ENCODE measurements at places on chromosomes 1 and 21.

- DNase-seq: no peak
Observed at GRCh38 chr21:46317710-46318463, 5.8 kb downstream of the C21orf58 start.

- DNase-seq: no peak
Observed at GRCh38 chr1:14298806-14299205, 299.7 kb upstream of the KAZN start.

DNA sequence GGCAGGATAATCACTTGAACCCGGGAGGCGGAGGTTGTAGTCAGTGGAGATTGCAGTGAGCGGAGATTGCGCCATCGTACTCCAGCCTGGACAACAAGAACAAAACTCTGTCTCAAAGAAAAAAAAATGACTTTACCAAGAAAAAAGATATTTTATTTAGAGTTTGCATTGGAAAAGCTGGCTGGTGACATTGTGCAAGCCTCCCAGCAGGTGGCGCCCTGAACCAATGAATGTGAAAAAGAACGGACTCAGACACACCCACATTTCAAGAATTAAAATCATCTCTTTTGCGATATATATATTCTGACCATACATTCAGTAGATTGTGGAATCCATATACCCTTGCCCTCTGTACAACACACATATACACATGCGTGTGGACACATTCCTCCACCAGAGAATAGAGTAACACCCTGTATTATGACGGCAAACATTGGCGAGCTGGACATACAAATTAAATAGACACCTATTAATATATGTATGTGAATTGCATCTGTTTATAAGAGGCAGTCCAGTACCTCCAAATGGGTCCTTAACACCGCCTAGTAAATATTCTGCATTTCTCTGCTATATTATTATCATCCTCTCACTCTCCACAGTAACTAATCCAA lies 39.0 kb upstream of the CADM3 start:
- DNase-seq: peak; percentile 24

GRCh38 chr1:161145832-161146231 lies 7.9 kb upstream of the UFC1 start:
- DNase-seq: no peak

DNA sequence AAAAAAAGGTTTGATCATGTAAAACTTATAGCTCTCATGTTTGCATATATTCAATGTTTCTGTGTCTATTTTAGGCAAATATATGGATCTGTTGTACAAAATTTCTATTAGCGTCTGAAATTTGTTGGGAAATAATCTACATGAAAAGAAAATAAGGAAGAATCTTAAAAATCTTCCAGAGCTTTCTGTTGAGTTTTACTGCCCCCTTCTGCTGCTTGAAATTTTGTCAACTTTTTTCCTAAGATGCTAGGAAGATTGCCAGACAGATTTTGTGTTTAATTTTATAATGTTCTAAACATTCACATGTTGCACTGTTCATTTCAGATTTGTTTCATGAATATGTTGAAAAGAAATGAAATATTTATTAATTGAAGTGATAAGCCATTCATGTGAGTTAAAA lies 2.5 kb upstream of the PTGS2 start:
- DNase-seq: no peak

GRCh38 chr1:9294910-9295636 lies 2.4 kb downstream of the SPSB1 start:
- no peak for DNase-seq

- DNase-seq: no peak
Observed at GRCh38 chr1:203713125-203713524, 51.9 kb upstream of the LAX1 start.

DNA sequence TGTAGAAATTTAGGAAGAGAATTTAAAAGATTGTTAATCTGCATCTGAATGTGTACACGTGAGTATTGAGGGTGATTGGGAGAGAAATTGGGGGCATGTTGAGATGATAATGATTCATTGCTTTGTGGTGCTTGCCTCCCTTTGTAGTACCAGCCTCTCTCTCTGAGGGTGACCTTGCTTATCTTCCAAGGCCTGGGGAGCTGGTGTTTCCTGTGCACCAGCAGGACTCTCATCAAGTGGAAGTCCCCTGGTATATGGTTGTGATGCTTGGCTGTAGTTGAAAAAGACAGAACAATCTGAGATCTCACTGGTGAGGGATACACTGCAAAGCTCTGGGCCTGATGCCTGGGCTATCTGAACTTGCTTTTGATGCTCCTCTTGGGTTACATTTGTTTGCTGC lies 4.0 kb downstream of the TCHHL1 start:
- DNase-seq: no peak

DNA sequence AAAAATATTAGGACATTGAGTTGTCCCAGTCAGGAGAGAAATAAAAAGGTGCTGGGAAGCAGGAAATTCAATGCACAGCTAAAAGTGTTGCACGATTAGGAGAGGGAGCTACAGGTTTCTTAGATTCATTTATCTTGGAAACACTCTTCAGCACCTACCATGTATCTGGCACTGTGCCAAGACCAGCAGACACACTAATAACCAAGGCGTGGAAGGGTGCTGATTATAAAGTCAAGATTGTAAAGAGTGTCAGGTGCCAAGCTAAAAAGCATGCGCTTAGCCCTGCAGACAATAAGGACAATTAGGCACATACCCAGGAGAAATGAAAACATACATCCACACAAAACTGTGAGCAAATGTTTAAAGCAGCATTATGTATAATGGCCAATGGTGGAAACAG lies 129.9 kb downstream of the DSCAM start:
- no peak for DNase-seq

DNA sequence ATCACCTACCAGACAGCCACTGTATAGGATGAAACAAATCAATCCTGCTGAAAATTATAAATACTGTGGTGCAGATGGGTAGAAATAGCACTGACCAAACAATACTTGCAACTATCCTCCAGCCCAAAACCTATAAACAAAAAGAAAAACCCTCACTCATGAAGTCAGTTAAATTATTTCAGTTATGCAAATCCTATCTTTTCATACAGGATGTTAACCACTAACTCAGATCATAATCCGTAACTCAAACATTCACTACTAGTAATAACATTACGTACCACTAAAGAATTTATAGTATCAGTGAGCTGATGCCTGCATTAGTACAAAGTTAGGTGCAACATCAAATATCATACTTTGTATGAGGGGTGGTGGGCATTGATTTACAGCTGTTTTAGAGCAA lies 2.6 kb downstream of the NDC1 start:
- no peak for DNase-seq

GRCh38 chr1:44030605-44031251 lies 534 bp downstream of the SLC6A9 start:
- DNase-seq: peak; percentile 31

DNA sequence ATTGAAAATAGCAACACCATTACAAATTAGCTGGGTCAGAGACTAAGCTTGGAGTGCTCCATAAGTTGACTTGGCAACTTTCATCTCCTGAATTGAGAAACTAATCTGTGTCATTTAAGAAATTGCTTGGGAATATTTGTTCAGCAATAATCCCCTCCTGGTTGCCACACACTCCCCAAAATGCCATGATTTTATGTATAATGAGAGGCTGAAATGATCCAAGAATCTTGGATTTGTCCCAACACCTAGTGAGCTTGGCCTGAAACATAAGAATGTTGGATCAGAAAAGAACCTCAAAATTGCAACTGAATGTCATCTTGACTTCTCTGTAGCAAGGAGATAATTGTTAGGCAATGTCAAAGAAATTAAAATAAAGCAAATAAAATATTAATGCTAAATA lies 805.9 kb upstream of the ADAMTS5 start:
- DNase-seq: no peak

- DNase-seq: no peak
Observed at GRCh38 chr1:157600236-157600635, 2.4 kb upstream of the FCRL4 start.

DNA sequence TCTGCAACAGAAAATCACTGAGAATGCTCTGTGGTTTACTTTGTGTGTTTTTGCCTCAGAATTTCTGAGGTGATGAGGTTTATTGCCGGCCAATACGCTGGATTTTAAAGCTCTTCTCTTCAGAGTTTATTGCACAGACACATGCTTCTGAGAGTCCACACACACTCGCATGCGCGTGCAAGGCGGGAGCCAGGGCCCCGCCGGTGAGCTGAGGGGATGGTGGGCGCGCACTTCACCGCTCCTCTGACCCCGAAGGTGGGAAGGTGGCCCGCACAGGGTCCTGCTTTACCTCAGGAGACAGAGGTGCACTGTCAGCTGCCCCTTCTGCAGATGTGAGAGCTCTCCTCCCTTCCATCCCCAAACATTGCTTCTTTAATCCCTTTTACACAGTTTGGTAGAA lies 158.4 kb upstream of the MAGI3 start:
- DNase-seq: no peak

GRCh38 chr1:29970747-29971325 lies 734.5 kb downstream of the PTPRU start:
- DNase-seq: no peak

- no peak for DNase-seq
Observed at GRCh38 chr1:74478979-74479378, 33.4 kb downstream of the LRRC53 start.

DNA sequence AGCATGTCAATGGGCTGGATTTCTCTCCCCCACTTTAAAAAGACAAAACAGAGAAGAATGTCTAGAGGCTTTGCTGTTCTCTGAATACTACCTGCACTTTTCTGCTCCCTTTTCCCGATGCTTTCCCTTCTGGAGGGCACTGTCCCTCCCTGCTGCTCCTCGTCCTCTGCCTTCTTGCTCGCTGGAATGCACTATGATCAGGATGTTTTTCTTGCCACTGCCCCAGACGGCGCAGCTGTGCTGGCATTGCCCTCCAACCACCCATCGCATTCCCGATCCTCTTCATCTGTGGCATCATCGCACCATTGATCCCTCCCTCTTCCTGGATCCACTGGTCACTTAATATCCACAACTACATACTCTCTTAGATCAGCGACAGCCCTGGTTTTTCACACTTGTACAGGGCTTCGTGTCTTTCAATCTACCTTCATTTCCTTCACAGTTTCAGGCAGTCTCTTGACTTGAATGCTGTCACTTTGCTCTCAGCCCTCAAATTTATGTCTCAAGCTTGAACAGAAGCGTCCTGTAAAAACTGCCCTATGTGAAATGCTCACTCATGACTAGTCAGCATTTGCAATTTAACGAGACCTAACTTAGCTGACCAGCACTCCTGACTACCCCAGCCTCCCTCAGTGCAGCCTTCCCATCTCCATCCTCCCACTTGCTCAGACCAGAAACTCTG lies 3.5 kb upstream of the OR11L1 start:
- DNase-seq: no peak

- peak; percentile 36 for DNase-seq
Observed at GRCh38 chr1:109277434-109278204, 5.3 kb downstream of the PSRC1 start.

DNA sequence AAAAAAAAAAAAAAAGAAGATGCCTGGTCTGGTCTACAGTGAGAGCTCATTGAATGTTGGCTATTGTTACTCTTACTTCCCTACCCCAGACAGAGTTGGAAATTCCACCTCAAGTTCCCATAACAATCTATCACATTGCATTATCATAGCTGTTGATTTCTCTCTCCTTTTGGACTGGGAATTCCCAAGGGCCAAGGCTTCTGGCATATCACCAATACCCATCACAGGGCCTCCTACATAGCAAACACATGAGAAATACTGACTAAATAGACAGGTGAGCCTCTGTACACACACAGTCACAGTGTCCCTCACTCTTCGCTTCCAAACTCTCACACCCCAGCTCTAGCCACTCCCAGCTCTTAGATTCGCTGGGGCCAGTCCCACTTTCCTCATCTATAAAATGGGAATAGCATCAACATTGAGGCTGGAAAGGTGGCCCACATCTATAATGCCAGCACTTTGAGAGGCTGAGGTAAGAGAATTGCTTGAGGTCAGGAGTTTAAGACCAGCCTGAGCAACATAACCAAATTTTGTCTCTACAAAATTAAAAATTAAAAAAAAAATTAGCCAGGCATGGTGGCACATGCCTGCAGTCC lies 6.4 kb downstream of the PTAFR start:
- no peak for DNase-seq

DNA sequence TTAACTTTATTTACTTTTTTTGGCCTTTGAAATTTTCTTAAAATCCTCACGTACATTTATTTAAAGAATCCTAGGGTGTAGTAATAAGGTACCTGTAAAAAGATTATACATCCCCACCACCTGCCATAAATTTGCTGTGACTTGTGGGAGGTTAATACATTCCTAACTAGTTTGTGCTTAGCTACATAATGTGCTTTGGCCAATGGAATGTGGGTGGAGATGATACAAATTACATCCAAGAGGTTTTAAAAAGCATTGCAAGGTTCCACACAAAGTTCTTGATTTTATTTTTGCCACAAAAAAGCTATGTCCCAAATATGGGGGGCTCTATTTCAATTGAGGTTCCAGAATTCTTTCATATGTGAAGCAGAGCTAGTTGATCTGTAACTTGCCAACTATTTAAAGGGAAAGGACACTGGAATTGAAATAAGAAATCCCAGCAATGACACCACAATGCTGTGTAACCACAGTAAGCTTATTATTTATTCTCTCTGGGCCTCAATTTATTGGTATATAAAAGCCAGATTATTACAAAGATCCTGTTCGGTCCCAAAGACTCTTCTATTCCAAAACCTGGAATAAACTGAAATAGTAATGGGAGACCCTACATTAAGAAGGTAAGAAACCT lies 15.7 kb downstream of the ASPM start:
- DNase-seq: no peak

GRCh38 chr1:20493839-20494608 lies 8.0 kb upstream of the CAMK2N1 start:
- peak; percentile 60 for DNase-seq

- no peak for DNase-seq
Observed at GRCh38 chr1:114040273-114041015, 61.2 kb downstream of the OLFML3 start.

GRCh38 chr1:49051647-49052046 lies 275.0 kb upstream of the BEND5 start:
- DNase-seq: no peak

- no peak for DNase-seq
Observed at GRCh38 chr1:222241410-222241809, 306.5 kb downstream of the HHIPL2 start.

GRCh38 chr1:96756789-96757188 lies 35.2 kb downstream of the PTBP2 start:
- no peak for DNase-seq

DNA sequence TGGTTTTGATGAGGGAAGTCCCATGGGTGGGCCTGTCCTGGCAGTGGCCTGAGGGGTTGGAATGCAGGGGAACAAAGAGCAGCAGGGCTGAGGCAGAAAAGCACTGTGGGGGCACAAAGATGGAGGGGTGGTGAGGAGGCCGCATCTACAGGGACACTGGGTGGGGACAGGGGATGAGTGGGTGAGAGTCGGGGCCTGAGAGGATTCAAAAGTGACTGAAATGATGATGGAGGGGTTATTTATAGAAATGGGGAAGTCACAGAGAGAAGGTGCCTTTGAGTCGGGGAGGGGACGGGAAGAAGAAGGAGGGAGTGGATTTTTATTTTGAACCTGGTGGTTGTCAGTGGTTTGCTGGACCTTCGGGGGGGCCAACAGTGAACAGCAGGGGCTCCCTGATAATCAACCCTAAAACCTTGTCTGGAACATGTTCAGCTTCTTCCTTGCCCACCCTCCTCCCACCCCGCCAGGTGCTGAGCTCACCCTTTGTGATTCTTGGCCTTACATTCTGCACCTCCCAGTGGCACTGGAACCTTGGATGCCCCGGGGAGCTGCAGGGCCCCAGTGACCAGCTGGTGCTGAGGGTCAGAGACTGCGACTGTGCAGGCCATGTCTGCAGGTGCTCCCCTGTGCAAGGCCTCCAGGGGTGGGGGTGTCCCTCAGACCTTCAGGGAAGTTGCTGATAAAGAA lies 42.9 kb downstream of the IER5 start:
- no peak for DNase-seq

Data from activated naive CD4-positive, alpha-beta T cell (primary cell).